ENCODE measurements at places on chromosomes 1 and 21. TPM values are rescaled to one million over a fixed set of nuclear protein-coding genes. Genes with fewer than 3 reads are reported as not detected.
A peak's percentile ranks its signal among the peaks of the same experiment; 100 is the strongest.

- DNase-seq = no peak
Measured at GRCh38 chr1:9755441-9755995, 68.2 kb downstream of the CLSTN1 start.

DNA sequence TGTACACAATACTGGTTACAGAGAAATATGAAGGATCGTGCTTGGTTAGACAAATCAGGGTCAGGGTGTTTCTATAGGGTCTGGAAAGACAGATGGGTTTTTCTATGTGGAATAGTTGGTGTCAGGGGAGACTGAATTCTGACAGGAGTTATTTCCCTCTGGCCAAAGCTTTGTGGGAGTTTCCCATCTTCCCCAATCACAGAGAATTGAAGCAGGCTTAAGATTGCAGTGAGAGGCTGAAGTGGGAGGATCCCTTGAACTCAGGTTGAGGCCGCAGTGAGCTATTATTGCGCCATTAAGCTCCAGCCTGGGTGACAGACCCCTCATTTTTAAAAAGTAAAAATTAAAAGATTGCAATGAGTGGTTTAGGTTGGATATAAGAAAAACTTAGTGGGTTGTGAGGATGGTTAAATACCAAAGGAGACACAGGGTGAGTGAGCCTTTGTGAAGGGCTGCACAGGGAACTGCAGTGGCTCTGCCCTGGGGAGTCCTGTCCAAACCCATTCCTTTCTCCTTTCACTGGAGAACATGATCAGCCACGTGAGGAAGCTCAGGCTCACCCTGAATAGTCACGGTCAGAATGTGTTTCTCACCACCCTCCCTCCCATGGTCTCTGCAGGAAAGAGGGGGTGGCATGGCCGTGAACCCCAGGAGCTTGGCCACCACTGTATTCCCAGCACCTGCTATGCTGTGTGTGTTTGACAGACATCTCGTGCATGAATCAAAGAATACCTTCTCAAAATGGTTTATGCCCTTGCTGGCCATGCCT is 101.2 kb downstream of the INTS7 start:
- DNase-seq = no peak

DNA sequence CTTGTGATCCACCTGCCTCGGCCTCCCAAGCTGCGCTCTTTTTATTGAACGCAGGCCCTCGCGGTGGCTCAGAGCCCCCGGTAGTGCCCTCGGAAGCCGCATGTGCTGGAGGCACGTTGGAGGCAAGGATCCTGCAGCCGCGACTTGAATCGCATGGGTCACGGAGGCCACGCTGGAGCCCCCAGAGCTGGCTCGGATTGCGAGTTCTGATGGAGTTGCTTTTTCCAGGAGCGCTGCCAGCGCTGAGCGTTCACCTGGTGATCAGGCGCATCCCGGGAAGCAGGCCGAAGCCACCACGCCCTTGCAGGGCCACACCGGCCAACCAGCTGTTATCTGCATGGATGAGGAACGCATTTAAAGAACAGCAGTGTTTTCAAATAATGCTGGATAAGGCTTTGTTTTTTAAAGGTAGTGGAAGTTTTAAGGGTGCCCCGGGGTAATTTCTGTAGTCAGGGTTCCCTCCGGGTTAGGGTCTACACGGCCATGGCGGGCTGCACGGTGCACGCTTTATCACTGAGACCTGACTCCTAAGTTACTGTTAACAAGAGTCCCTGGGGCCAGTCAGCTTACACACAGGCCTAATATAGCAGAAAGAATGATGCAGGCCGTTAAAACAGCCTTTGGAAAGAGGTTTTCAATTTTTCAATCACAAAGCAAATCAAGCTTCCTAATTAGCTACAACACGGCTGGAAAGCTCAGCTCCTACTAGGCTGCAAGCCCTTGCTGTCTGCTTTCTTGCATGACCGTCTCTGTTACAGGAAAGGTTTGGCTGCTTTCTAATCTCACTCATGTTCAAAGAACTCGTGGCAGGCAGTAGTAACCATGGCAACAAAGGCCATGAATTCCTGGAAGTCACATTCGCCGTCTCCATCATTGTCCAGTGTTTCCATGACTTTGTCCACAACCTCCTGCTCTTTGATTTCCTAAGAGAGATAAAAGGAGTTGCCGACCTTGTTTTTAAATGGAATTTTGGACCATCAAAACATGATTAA is 6.0 kb downstream of the S100B start:
- DNase-seq = no peak

DNA sequence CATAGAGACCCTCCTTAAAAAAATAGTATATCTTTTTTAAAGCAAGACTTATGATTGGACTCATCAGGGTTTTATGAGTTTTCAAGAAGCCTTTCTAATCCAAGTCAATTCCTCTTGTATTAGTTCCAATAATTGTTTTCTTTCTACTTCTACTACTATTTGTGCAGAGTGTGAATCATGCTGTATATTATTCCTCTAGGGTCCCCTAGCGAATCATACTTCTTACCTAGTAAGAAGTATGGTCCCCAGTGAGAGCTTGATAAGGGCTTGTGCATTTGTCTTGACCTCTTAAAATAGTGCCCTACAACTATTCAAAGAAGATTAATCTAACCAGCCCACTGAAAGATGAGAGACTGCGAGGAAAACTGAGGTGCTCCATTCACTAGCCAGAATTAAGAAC is 715.7 kb upstream of the ZP4 start:
- no peak for DNase-seq

DNA sequence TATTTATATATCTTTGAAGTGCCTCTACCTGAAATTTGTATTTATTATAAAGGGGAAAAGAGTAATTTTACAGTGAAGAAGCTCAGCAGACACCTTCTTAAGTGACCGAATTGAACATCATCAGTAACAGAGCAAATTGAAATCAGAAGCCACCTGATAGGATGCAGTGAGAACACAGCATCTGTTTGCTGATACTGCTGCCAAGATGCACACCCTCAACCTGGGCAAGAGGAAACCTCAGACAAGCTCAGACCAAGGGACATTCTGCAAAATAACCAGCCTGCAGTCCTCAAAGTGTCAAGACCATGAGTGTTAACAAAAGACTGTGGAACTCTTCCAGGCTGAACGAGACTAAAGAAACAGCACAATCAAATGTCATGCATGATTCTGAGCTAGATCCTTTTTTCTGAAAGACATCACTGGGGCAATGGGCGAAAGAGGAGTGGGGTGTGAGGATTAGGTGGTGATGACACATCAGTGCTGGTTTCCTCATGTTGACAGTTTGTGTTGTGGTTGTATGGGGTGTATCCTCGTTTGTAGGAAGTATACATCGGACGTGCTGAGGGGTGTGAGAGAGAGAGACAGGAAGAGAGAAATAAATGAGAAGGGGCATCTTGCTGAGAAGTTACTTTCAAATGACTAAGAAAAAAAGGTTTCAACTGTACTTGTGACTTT is 103.7 kb downstream of the ABCA4 start:
- peak; percentile 41 for DNase-seq

- DNase-seq = no peak
Measured at GRCh38 chr1:66644331-66644730, 107.9 kb upstream of the DYNLT5 start.

DNA sequence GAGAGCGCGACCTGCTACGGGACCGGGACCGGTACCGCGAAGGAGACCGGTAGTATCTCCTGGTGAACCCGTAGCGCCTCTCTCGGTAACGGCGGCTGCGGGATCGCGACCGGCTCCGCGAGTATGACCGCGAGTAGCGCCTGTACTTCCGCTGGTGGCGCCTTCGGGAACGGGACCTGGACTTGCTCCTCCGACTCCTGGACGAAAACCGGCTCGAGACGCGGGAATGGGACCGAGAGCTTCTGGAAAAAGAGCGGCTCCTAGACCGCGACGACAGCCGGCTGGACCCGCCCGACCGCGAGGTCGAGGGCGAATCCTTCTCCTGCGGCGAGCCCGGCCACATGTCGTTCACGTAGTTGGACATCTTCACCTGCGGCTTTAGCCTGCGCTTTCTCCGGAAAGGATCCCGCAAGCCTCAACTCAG is 642 bp downstream of the RSRP1 start:
- DNase-seq = no peak

Gene TYW3
- total RNA-seq = 36.2 TPM

Gene SMPDL3B
- total RNA-seq = 0.37 TPM

DNA sequence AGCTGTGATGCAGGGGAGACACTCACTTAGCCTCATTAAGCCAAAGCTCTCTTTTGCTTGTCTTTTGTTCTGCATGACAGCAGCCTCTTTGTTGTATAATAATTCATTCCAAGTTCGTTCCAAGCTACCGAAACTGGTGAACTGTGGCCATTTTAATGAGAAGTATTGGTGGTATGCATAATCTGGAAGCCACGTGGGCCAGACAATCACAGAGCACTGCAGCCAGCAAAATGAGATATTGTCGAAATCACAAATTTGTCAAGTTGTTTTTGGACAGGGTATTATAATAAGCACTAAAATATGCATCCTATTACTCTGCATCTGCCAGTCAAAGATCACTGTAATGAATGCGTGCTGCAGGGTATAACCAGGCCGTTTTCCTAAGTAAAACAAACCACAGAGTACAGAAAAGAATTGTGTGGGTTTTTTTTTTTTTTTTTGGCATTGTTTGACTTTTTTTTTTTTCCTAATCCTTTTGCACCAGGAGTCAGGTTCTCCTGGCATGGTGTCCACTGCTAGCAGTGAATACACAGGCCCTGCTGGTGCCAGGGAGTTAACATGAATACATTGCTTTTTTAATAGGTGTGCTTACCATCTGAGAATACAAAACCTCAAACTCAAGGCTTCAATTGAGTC is 423.9 kb downstream of the PTBP2 start:
- no peak for DNase-seq

Gene ASAP3
- total RNA-seq = not detected

DNA sequence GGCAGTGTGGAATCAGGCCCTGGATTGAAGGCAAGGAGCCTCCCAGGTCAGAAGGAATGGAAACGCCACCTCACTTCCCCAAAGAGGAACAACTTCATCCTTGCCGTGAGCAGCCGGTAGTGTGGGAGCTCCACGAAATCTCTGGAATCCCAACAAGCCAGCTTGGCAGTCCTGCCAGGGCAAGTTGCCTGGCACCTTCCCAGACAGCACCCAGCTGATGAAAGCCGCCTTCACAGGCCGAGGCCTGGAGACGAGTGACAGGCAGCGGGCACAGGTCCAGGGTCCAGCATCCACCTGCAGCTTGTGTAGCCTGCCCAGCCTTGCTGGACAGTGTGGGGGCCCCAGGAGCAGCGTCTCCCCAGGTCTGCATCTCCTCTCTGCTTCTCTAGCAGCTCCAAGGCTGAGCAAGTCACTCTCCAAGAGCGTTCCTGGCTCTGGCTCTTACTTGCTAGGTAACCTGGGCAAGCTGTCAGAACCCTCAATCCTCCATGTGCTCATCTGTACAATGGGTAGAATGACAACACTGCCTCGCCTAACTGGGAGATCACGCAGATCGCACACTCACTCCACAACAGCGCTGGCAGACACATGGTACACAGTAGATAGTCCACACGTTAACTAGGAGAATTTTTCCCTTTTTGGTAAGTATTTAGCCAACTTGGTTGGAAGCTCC is 43.0 kb downstream of the ACOT7 start:
- DNase-seq = no peak

GRCh38 chr1:239817276-239817675 is 274.4 kb upstream of the FMN2 start:
- DNase-seq = no peak

Gene KRTAP19-1
- not detected for total RNA-seq

DNA sequence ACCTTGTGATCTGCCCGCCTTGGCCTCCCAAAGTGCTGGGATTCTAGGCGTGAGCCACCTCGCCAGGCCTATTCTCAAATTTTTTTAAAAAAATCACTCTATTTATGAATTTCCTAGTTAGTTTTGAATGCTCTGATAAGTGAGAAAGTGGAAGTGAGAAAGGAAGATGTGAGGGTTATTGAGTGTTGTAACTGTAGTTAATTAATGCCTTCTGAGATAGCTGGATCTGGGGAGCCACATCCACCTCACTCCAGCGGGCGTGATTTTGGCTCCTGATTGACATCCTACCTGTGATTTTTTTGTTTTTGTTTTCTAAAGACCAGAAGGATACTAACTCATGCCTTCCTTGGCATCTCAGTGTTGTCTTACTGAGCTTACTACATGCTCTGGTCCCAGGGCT is 65.6 kb downstream of the ST3GAL3 start:
- DNase-seq = no peak

DNA sequence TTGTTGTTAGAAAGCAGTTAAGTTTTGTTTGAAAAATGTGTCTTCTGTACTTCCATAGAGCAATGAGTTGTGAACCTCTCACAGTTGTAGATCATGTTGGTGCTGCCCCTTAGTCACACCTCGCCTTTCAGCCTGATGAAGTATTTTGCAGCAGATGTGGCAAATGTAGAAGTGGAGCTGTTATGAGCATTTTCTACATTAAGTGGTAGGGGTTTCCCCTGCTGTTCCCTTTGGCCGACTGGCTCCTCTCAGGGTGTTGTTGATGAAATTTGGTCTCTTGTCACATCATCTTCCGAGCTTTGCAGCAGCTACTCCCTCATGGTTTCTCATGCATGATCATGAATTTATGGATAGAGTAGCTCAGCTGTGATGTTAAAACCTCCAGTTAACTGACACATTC is 33.6 kb upstream of the DENND1B start:
- DNase-seq = no peak

Gene PGLYRP4
- total RNA-seq = not detected

GRCh38 chr1:198024782-198025181 is 107.6 kb downstream of the LHX9 start:
- no peak for DNase-seq

DNA sequence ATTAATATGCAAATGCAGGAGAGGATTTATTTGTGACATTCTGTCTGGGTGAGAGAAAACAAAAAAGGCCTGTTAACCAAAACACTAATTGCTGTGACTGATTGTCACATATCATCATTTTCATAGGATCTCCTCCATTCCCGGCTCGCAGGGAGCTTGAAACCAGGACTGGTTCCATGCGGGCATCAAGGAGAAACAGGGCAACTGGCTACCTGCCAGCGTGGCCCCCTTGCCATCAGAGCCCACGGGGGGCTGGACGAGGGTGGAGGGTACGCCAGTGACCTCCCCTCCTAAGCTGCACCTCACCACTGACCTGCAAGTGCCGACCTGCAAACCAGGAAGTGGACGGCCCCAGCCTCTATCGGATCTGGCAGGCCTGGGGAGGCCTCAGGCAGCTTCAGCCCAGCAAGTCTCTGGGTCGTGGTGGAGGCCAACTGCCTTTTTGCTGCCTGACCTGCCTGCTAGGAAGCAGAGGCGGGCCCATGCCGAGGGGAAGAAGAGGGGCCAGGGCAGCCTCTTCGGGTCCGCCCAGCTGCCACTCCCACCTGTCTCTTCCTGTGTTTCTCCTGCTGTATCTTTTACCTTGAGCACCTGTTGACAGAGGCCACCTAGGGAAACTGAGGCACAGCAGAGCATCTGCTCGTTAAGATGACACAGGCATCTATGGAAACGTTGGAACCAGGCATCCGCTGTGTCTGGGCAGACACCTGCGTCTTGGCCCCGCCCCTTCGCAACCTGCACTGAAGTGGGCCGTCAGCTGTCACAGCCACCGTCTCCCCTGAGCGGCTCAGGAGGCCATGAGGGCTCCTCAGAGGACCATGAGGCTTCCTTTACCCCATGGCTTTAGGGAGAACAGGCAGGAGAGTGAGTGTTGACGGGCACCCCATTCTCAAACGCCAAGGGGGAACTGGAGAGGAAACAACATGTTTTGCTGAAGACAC is 74.8 kb downstream of the CASZ1 start:
- DNase-seq = no peak

Gene TMPRSS2
- total RNA-seq = not detected

- no peak for DNase-seq
Measured at GRCh38 chr1:240474133-240474614, 137.8 kb downstream of the GREM2 start.

Gene LAMC2
- not detected for total RNA-seq

Gene NEGR1
- not detected for total RNA-seq

All from activated T-helper 2 cell treated with anti-CD3 and anti-CD28 coated beads, Interferon-gamma antibody, Interleukin-2, Interleukin-4, amounts not matched to agents 10 μg/mL and 5 μg/mL and 100 μg/mL, durations not matched to agents 14 hours and 24 hours and 36 hours (primary cell).